Sigmoid colon (tissue), 7 donors: ENCODE measurements at places on chromosomes 6 and 20. TPM values are rescaled to one million over a fixed set of nuclear protein-coding genes. Genes with fewer than 3 reads are reported as not detected.

GRCh38 chr6:24664046-24664987 lies 2.4 kb downstream of the TDP2 start:
- peaks cover 5% of the 10 kb centered on the region for H3K36me3 ChIP-seq
- no peak for DNase-seq
- H3K27me3 ChIP-seq = no peaks in the 10 kb centered on the region
- no peak overlapping the region for H3K4me3 ChIP-seq
- H3K27ac ChIP-seq = no peak overlapping the region

DNA sequence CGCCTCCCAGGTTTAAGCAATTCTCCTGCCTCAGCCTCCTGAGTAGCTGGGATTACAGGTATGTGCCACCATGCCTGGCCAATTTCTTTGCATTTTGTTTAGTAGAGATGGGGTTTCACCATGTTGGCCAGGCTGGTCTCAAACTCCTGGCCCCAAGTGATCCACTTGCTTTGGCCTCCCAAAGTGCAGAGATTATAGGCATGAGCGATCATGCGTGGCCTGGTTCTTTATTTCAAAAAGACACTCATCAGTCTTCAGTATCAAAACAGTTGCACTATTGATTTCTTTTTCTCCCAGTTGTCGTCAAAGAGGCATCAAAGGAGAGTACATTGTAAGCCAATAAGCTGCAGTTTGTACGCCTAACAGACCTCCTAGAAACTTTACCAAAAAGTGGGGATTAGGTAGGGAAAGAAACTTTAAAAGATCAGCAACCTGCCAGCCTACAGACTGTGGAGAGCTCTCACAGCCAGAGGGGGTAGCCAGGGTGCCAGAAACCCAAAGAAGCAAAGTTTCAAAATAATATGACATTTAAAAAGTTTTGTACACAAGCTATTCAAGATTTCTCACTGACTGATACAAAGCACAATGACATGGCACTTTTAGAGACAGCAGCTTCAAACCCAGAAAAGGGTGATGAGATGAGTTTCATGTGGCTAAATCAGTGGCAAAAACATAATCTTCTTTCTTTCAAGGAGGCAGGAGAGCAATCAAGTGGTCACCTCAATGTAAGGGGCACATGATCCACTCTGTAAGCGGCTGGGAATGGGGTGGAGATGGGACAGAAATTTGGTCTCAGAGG lies 83.0 kb upstream of the RALY start:
- no peak for DNase-seq
- no peaks in the 10 kb centered on the region for H3K36me3 ChIP-seq
- H3K4me1 ChIP-seq = no peaks in the 10 kb centered on the region
- H3K4me3 ChIP-seq = no peak overlapping the region
- no peaks in the 10 kb centered on the region for H3K27me3 ChIP-seq
- H3K27ac ChIP-seq = no peak overlapping the region

The MOXD1 gene
- total RNA-seq = 12.8 TPM

DNA sequence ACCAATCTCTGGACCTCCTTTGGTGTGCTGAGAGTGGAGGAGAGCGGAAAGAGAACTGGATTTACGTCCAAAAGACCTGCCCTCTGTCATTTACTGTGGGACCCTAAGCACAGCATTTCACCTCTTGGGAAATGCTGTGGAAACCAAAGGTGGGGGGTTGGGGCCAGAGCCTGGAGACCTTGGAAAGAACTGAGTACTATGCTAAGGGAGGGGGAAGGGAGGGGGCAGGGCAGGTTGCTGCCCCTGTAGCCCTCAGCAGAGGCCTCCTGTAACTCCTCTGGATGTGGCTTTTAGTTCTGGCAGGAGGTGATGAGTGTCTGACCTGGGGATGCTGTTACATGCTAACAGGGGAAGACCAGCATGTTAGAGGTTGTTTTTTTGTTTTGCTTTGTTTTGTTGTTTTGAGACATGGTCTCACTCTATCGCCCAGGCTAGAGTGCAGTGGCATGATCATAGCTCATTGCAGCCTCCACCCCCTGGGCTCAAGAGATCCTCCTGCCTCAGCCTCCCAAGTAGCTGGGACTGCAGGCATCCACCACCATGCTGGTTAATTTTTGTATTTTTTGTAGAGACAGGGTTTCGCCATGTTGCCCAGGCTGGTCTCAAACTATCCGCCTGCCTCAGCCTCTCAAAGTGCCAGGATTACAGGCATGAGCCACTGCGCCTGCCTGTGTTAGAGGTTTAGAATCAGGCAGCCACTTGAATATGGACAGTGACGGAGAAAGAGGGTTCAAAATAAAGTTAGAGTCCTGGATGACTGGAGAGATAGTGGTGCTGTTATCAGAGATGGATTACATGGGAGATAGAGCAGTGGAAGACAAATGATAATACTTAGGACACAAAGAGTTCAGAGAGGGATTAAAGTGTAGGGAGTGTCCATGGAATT lies 18.4 kb upstream of the PARD6B start:
- H3K4me3 ChIP-seq = no peak overlapping the region
- DNase-seq = peak; percentile 15
- no peak overlapping the region for H3K27ac ChIP-seq
- H3K27me3 ChIP-seq = no peaks in the 10 kb centered on the region

The TRIM15 gene
- total RNA-seq = not detected

GRCh38 chr6:116419069-116419786 lies 41.9 kb upstream of the CALHM6 start:
- no peak overlapping the region for H3K27ac ChIP-seq
- H3K27me3 ChIP-seq = no peaks in the 10 kb centered on the region
- H3K36me3 ChIP-seq = no peaks in the 10 kb centered on the region
- no peak for DNase-seq
- no peak overlapping the region for H3K4me3 ChIP-seq

- no peak overlapping the region for H3K27ac ChIP-seq
- no peaks in the 10 kb centered on the region for H3K27me3 ChIP-seq
- H3K4me1 ChIP-seq = peaks cover 6% of the 10 kb centered on the region
- no peaks in the 10 kb centered on the region for H3K36me3 ChIP-seq
These were observed 12.2 kb upstream of the VNN1 start for GRCh38 chr6:132725947-132726607.

The TMEM200A gene
- 0.71 TPM for total RNA-seq

- no peaks in the 10 kb centered on the region for H3K27me3 ChIP-seq
- no peaks in the 10 kb centered on the region for H3K36me3 ChIP-seq
- H3K4me3 ChIP-seq = no peak overlapping the region
- DNase-seq = no peak
These were observed 60.5 kb upstream of the SLC22A23 start for GRCh38 chr6:3517350-3517749.

DNA sequence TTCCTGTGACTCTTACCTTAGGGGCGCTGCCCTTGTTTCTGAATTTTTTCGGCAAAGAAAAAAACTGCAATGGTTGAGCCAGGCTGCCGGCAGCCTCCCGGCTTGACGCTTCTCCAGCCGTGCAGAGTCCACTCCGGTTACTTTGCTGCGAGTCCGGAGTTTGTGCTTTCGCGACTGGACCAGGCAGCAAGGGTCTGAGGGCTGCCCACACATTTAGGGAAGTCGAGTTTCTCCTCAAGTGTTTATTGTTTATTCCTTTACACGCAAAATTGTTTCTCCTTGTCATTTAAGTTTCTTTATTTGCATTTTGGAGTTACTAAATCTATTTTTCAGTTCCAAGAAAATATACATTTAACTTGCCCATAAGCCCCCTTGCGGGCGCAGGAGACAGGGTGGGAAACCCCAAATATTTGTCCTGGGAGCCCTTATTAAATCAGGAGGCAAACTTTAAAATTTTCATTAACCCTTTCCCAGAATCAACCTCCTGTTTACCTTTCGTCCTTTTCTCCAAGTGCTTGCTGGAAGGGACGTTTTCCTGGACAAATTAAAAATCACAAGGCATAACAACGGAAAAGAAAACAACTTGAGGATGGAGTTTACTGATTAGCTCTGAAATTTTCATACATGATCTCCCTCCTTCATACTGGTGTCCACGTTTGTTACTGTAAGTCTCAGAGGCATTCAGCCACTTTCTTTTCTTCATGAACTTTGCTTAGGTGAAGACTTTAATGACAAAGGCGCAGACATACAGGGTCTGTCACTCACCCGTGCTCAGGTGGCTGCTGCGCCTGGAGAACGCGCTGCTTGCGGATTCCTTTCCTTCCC lies 1.7 kb upstream of the PDE10A start:
- no peaks in the 10 kb centered on the region for H3K4me1 ChIP-seq
- DNase-seq = no peak
- H3K4me3 ChIP-seq = peak overlapping the region; percentile 63
- H3K36me3 ChIP-seq = no peaks in the 10 kb centered on the region
- no peak overlapping the region for H3K27ac ChIP-seq
- peaks cover 95% of the 10 kb centered on the region for H3K27me3 ChIP-seq

DNA sequence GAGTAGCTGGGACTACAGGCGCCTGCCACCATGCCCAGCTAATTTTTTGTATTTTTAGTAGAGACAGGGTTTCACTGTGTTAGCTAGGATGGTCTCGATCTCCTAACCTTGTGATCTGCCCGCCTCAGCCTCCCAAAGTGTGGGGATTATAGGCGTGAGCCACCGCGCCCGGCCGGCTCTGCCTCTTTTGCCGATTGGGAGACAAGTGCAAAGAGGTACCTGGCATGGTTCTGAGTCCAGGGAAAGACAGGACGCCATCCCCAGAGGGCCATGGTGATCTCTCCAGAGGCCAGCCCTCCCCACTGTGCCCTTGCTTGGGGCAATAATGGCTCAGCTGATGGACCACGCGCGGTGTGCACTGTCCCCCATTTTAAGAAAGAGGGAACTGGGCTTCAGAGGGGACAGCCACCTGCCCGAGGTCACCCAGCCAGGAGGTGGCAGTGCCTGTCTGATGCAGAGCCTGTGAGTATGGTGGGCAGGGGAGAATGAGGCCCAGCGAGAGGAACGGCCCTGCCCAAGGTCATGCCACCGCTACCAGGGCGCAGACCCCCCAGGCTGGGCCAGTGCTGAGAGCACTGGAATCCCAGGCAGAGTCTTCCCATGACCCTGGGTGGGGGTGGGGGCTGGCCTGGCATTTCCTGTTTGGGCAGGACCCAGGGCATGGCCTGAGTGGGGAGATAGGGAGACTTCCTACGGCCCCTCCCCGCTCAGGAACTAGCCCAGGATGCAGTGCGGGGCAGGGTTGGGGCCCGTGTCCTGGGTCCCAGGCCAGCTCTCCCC lies 61.0 kb downstream of the SNAI1 start:
- no peak overlapping the region for H3K27ac ChIP-seq
- DNase-seq = no peak
- H3K4me1 ChIP-seq = peaks cover 5% of the 10 kb centered on the region
- H3K4me3 ChIP-seq = no peak overlapping the region

DNA sequence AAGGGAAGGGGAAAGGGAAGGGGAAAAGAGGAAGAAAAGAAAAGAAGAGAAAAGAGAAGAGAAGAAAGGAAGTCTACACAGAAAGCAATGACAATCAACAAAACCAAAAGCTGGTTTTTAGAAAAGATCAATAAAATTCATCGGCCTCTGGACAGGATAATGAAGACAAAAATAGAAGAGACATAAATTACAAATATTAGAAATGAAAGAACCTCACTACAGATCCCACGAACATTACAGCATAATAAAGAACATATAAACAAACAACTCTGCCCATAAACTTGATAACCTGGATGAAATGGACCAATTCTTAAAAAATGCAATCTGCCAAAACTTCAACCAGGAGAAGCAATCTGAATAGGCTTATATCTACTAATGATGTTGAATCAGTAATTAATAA lies 20.7 kb upstream of the ASF1A start:
- H3K4me3 ChIP-seq = no peak overlapping the region
- no peaks in the 10 kb centered on the region for H3K27me3 ChIP-seq
- no peaks in the 10 kb centered on the region for H3K36me3 ChIP-seq
- no peak for DNase-seq
- H3K27ac ChIP-seq = no peak overlapping the region
- H3K4me1 ChIP-seq = no peaks in the 10 kb centered on the region
